ENCODE measurements at places on chromosomes 7 and 10.

- DNase-seq: no peak
These were observed 81.4 kb downstream of the ADCYAP1R1 start for GRCh38 chr7:31133497-31133896.

DNA sequence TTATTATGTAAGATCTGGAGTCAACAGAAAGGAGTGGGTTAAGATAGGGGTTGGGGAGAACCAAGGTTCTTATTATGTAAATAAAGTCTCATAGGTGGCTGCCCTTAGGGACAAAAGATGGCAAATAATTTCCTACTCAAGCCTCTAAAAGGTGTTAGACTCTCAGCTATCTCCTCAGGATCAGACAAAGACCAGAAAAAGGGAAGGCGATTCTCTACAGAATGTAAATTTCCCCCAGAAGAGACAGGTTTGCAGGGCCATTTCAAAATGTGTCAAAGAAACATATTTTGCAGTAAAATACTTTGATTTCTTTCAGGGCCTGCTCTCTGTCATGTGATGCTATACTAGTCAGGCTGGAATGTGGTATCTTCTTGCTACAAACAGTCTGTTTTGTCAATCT is 80.3 kb downstream of the MICU1 start:
- DNase-seq: no peak

DNA sequence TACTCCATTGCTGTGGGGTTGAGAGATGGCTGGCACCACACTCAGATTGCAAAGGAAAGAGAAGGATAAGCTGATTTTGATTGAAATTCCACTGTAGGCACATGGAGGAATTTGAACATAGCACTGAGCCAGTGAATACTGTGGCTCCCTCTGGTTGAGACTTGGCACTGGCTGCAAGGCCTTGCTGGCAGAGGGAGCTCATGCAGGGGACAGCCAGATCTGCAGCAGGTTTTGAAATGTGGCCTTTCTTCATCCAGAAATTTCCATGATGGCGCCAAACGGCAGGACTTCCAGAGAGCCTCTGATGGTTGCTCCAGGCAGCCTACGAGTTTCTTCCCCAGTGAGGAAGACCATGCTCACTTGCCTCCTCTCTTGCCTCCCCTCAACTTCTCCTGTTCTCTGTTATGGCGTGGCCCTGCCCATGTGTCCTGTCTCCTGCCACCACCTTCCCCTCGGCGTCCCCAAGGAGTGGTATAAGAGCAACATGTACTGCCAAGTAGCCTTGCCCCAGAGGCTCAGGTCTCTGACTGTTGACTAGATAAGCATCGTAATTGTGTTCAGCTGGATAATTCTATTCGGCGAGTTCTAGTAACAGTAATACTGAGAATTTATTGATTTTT is 265.6 kb downstream of the CCDC3 start:
- no peak for DNase-seq

DNA sequence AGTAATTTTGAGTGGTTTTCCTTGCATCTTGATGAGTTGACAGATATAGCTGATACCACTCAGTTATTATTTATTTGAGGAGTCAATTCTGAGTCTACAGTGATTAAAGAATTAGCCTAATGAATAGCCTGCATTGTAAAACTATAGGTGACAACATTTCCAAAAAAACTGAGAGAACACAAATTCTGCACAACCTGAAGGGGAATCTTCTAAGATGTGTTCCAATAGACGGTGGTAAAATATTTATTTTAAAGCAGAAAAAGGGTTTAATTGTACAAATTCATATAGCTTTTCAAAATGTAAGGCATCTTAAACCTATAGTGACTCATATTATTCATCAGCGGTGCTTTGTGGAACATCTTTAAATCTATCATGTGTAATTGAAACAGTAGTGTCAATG is 200.4 kb downstream of the RNLS start:
- DNase-seq: no peak

DNA sequence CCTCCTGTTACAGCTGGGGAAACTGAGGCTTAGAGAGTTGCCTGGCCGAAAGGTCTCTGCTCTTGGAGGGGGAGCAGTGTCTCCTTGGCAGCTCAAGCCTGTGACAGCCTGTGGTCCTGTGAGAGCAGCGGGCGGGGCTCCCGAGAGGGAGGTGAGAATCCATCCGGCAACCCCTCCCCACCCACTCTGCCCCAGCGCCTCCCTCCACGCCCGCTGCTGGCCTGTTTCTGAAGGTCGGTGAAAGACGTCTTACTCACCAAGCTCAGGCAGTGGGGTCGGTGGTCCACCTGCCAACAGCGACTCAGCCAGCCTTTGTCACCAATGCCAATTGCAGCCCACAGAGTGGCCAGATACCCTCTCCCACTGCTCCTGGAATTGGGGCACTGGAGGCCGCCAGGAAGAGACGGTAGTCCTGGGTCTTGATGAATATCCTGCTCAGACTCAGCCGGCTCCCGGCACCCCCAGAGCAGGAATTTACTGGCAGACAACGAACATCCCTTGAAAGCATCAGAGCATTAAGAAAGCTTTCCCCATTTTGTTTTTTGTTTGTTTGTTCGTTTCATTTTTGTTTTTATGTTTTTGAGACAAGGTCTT is 7.4 kb upstream of the TTYH3 start:
- no peak for DNase-seq

- no peak for DNase-seq
These were observed 31.1 kb downstream of the SCART1 start for GRCh38 chr10:133484818-133485217.

- no peak for DNase-seq
These were observed 67.2 kb downstream of the CTTNBP2 start for GRCh38 chr7:117806011-117806410.

- no peak for DNase-seq
These were observed 1.8 kb downstream of the PSMG3 start for GRCh38 chr7:1567896-1568510.

DNA sequence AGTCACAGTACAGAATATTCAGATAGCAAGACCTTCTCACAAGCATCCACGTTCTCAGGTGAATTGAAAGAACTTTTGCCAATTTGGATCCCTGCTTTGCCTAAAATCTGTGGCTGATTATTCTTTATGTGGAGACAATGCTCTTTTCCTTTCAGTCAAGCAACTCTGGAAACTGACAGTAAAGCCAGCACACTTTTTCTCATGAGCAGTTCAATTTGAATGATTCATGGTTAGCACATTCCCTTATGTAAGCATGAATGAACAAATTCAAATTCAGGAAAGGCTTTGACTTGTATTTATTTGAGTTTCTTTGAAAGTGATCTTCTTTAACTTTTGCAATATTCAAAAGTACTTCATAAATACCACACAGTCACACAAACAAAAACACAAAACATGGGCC is 57.6 kb downstream of the MEOX2 start:
- DNase-seq: no peak

GRCh38 chr10:78194539-78195402 is 161.1 kb downstream of the RPS24 start:
- no peak for DNase-seq

DNA sequence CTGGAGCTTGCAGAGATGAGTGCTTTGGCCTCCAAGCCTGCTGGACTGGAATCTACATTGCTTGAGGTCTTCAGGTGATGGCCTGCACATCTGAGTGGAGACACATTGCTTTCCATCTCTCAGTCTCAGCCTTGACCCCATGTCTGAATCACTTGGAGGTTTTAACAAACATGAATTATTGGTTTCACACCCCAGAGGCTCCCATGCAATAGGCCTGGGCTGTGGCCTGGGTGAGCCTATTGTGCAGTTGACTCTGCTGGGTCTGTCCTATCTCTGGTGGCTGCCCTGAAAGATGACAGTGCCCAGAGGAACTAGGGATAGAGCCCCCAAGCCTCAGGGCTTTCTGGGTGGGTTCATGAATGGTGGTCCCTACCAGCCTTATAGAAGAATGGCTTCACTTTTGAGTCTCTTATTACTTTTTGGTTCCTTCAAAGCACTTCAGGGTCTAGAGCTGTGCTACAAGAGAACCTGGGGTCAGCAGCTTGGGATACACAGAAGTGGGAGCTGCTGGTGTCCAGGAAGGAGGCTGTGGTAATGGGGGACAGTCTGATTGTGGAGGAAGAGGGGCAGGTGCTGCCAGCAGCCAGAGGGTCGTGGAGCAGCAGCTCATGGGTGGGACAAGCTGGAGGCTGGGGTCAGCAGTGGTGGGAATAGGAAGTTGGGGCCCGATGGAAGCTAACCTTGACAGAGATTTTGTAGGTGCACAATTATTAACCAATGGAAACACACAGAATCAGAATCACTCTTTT is 5.5 kb downstream of the RAMP3 start:
- DNase-seq: no peak

DNA sequence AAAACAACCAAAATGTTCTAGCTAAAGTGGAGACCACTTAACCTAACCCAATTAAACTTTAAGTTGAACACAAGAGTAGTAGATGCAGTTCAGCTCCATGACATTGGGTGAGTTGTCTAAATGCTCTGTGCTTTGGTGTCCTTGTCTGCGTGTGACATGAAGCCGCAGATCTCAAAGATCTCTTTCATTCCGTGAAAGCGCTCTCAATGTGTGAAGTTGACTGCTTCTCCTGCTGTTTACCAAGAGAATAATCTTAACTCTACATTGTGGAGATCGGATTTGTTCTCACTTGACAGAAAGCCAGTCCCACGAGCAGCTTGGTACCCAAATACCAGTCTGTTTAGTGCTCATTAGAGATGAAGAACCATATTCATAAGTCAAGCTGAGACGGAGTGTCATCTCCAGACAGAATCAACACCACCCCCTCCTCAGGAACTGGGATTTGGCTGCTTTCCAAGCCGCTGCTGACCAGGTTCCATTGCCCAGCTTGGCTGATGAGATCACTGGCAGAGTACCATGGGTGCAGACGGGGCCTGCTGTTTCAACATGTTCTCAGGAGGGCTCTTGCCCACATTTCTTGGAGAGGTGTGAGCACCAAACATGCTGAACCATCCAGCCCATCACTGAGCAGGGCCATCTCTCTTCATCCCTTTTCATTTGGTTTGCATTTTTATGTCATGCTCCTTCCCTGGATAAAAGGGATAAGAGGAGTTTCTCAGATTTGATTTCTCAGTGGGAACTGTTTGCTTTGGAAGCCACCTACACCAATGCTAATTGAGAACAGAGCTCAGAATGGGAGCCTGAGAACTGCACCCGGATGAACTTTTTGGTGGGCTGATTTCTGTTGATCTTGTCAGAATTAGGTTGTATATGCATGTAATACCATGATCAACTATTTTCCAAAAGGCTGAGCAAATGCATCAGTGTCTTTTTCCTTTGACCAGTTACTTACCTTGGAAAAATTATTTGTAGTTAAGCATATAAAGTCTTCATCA is 95.8 kb upstream of the AGBL3 start:
- DNase-seq: no peak

GRCh38 chr10:116526219-116526618 is 19.5 kb upstream of the PNLIP start:
- DNase-seq: no peak

DNA sequence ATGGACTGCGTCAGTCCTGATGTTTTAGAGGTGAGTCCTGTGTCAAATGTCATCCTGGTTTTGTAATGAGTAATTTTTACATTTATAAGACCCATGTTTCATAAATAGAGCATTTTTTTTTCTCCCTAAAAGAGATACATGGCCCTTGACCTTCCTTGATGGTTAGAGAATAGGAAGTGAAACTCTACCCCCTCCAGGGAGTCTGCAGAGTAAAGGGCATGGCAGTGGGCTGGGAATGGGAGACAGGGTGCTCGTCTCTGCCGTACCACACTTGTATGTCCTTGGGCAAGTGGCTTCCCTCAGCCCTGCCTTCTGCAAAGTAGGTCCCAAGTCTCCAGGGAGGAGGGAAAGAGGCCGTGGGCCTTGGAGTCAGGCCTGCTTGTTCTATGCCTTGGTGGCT is 63.9 kb downstream of the WDFY4 start:
- no peak for DNase-seq

DNA sequence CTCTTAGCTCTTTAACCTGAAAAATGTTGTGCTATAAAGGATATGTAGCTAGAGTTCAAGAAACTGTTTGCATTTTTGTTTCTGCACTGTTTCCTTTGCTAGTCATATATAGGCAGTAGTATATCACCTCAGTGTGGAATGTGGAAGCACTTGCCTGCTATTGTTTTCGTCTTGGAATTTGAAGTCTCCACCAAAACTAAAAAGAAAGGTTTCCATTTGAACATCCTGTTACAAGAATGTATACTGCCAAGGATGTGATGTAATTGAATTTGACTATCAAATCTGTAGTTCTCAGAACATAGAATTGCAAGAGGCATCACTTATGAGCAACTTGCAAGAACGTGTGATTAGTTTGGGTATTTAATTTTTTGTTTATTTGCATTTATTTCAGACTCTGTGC is 51.1 kb upstream of the MEOX2 start:
- no peak for DNase-seq

DNA sequence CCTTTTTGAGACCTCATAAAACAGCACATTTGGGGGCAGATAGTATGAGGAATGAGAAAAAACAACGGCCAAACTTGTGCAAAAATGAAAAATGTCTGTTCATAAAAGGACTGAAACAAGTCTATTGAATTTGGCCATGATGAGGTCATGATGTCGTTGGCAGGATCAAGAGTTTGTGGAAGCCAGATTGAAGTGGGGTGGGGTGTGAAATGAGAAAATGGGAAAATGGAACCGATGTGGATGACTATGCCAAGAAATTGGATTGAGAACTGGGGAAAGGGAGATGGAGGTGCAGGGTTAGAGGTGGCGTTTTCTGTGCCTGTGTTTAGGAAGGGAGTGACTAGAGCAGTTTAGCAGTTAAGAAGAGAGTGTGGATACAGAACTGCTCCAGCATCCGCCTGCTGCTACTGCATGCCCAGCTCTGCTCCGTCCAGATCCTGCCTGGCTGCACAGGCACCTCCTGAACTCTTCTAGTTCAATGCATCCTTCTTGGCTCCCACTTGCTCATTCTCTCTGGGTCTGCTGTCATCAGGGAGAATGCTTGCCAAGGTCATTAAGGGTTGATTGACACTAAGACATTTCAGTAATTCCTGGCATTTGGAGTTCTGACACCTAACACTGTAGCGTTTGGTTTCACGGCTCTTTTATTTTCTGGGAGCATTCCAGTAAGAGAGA is 111.9 kb downstream of the GALNT17 start:
- no peak for DNase-seq

- no peak for DNase-seq
These were observed 20.0 kb downstream of the RBM17 start for GRCh38 chr10:6108631-6109443.

- DNase-seq: no peak
These were observed 129.2 kb downstream of the BTAF1 start for GRCh38 chr10:92052741-92053140.

GRCh38 chr10:3192856-3193635 is 20.5 kb upstream of the PITRM1 start:
- DNase-seq: peak; percentile 71

DNA sequence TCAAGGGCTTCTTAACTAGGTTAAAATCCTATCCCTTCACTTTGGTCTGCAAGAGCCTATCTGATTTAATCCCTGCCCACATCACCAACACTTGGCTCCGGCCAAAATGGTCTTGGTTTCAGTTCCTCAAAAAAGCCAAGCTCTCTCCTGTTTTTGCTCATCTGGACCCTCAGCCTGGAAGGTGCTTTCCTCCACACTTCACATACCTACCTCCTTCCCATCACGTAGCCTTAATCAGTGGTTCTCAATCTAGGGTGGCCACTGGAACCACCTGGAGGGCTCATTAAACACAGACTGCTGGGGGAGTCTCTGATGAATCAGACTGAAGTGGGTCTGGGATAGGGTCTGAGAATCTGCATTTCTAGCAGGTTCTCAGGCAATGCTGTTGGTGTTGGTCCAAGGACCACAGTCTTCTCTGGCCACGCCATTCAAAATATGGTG is 227.0 kb upstream of the AOAH start:
- no peak for DNase-seq

- no peak for DNase-seq
These were observed 18.2 kb downstream of the SEC23IP start for GRCh38 chr10:119910689-119911088.

Measured in LNCaP clone FGC (cell line).